Retinal pigment epithelial cell (primary cell): ENCODE measurements at places on chromosomes 1 and 21.
A peak's percentile ranks its signal among the peaks of the same experiment; 100 is the strongest.

- DNase-seq: no peak
These were observed 27.8 kb downstream of the OSBPL9 start for GRCh38 chr1:51644533-51645197.

DNA sequence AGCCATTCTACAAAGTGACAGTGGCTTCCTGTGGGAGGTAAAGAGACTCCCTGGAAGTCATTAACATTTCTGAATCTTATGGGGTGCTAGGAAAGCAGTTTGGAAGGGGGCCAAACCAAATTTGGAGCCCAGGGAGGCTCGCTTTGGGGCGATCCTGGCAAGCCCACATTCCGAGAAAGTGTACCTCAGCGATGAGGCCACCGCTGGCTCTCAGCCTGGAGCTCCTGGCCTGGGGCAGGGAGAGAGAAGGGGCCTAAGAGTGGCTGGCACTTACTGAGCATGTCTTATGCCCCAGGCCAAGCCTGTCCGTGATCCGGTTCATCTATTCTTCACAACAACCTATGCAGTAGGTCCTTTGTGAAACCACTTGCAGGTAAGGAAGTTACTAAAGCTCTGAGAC lies 98.8 kb downstream of the CCDC185 start:
- no peak for DNase-seq

GRCh38 chr1:205355075-205355453 lies 1.7 kb downstream of the KLHDC8A start:
- no peak for DNase-seq

DNA sequence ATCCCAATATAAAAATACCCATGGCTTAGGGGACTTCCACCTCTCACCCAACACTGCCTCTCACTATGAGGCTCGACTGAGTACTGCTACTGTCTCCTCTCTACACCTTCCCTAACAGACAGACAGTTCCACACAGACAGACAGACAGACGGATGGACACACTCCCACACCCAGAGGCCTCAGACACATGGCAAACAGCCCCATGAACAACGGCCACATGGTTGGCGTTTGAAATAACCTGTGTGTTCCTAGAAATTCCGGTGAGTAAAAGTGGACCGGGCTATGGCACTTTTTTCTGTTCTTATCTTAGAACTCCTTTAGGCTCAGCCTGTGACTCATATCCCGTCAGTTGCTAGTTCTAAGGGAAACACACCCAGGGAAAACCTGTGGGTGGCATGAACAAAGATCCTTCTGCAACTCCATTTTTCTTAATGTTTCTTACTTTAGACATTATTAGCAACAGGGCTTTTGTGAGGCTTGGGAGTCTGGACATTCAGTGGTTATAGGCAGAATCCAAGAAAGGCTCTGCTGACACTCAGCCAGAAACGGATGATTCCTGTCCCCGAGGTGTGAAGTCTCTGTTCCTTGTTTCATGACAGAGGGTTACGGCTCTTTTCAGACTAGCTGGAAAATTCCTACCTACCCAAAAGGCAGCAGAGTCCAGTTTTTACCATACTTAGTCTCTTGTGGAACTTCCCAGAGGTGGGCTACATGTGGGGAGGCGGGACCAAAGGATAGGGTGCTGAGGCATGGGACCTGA lies 90.5 kb upstream of the TLR5 start:
- DNase-seq: peak; percentile 60

GRCh38 chr1:22111620-22112019 lies 31.3 kb downstream of the WNT4 start:
- no peak for DNase-seq
